Muscle of arm (tissue), 14 donors: ENCODE measurements at places on chromosomes 5 and 9.

DNA sequence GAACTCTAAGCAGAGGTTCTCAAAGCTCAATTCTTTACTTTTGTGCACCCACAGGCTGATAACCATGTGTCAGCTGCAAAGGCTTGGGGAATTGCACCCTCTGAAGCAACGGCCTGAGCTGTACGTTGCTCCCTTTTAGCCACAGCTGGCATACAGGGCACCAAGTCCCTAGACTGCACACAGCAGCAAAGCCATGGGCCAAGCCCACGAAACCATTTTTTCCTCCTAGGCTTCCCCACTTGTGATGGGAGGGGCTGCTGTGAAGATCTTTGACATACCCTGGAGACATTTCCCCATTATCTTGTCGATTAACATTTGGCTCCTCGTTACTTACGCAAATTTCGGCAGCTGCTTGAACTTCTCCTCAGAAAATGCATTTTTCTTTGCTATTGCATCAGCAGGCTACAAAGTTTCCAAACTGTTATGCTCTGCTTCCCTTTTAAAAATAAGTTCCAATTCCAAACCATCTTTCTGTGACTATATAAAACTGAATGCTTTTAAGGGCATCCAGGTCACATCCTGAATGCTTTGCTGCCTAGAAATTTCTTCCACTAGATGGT lies 23.0 kb downstream of the KIAA0825 start:
- no peak for DNase-seq

DNA sequence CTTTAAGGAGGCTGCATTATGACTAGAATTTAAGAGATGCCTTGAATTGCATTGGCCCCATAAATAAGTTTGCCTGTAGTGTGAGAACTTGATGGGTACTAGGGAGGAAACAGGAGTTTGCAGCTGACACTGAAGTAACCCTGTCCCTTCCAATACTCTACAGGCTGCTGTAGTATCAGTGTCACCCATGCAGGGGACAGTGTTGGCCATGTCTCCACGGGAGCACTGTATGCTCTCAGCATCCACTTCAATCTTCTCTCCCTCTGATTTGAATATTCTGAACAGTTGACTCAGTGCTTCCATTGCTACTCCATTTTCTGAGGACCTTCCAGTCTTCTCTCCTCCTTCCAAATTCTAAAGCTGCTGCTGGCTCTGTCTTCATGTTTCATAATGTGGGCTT lies 11.4 kb upstream of the IFNA14 start:
- no peak for DNase-seq

DNA sequence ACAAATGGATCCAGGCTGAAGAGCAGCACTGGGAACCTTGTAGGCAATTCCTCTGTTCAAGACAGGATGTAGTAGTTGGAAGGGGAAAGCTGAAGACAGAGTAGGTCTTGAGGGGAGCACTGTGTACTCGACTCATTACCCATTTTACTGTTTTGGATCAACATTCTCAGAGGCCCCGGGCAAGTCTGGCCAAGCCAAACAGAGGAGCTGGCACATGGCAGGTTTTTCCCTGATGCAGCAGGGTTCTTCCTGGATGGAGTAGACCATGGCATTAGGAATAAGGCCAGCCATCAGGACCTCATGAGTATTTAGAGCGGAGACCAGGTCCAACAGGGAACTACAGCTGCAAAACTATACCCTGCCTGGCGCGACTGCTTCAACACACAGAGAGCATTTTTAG lies 4.4 kb downstream of the SVEP1 start:
- DNase-seq: no peak

DNA sequence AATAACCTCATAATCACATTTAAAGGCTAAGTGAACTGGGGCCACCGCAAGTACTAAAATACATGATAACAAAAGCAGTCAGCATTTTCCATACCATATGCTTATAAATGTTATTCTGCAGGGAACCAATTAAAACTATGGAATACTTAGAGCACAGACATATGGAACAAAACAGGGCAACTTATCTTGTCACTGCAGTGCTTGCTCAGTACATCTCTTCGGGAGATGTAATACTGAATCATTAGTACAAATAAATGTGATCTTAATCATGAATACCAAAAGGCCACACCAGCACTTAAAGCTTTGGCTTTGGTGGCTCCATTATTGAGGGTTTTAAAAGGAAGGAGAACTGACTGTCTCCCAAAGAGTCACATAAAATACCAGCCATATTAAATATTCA lies 32.1 kb downstream of the PRUNE2 start:
- DNase-seq: no peak

DNA sequence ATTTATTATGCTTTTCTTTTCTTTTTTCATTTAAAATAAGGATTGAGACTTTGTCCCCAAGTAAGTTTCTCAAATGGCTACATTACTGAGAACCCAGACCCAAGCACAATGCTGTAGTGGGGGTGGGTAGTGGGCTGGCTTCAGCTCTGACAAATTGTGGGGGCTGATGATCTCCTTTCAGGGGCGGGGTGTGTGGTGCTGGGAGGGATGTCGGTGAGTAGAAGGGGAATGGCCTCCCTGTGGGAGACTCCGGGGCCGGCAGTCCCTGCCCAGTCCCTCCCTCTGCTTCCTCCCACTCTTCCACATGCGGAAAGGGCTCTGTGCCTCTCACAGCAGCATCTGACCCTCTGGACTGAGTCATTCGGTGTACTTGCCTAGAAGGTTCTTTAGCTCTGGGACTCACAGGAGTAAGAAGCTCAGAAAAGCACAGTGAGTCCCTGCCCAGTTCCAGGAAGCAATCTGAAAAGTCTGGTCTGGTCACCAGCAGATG lies 14.3 kb downstream of the CD180 start:
- DNase-seq: no peak

DNA sequence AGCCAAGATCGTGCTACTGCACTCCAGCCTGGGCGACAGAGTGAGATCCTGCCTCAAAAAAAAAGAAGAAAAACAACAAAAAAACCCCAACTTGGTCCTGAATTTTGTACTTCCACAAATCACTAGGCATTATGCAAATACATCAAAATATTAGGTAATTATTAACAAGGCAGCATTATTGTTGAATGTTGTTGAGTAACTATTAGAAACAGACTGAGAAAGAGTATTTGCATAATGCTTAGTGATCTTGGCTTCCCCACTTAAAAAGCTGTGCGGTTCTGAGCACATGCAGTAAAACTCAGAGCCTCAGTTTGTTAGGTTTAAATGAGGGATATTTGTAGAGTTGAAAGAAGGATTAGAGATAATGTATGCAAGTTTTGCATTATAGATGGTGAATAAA lies 64.2 kb downstream of the SCAMP1 start:
- DNase-seq: no peak

- peak; percentile 62 for DNase-seq
Measured at GRCh38 chr5:108521841-108522506, 140.1 kb upstream of the FBXL17 start.

GRCh38 chr9:34929506-34930102 lies 28.5 kb upstream of the PHF24 start:
- no peak for DNase-seq

GRCh38 chr5:58135571-58136335 lies 324.1 kb downstream of the PLK2 start:
- DNase-seq: no peak
